ENCODE measurements at places on chromosomes 7 and 10. TPM values are rescaled to one million over a fixed set of nuclear protein-coding genes. Genes with fewer than 3 reads are reported as not detected.

DNA sequence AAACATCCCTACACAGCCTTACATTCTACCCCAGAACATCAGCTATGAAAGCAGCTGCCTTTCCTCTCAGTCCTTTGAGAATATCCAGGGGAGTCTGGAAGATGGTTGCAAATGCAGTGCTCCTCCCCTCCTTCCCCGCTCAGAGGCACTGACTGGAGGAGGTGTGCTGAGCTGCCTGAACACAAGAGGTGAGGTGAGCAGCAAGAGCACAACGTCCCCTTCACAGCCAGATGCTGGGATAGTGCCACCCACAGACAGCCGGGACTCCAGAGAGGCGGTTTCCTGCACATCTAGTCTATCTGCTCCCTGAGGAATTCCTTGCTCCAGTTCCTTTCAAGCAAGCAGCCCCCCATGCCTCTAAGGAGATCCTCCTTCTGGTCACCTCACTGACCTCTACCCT is 74.2 kb downstream of the EZH2 start:
- peak; percentile 44 for DNase-seq
- no peak overlapping the region for H3K27ac ChIP-seq
- no peak overlapping the region for H3K4me3 ChIP-seq
- 0 out of 2 replicates have a peak, but pooled peaks cover 5% of the 10 kb centered on the region for H3K4me1 ChIP-seq
- H3K36me3 ChIP-seq: peaks cover 23% of the 10 kb centered on the region
- no peaks in the 10 kb centered on the region for H3K27me3 ChIP-seq

- H3K36me3 ChIP-seq: no peaks in the 10 kb centered on the region
- H3K27ac ChIP-seq: no peak overlapping the region
- DNase-seq: no peak
Observed at GRCh38 chr10:119762805-119763798, 37.3 kb downstream of the INPP5F start.

DNA sequence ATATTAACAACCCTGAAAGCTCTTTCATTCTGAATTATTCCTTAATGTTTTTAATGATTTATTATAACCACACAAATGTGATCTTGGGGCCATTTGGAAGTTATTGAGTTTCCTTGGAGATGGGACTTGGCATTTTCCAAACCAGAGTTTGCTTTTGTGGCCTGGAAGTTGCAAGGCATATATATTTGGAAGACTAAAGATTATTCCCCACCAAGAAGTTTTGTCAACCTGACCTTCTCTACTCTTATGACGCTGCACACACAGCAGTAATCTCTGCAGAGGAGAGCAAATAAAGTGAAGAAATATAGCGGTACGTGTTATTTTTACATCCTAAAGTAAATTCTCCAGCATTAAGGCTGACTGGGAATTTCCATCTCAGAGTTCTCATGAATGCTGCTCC is 397.0 kb downstream of the LRMDA start:
- H3K4me3 ChIP-seq: no peak overlapping the region

Gene PTF1A
- not detected for total RNA-seq

DNA sequence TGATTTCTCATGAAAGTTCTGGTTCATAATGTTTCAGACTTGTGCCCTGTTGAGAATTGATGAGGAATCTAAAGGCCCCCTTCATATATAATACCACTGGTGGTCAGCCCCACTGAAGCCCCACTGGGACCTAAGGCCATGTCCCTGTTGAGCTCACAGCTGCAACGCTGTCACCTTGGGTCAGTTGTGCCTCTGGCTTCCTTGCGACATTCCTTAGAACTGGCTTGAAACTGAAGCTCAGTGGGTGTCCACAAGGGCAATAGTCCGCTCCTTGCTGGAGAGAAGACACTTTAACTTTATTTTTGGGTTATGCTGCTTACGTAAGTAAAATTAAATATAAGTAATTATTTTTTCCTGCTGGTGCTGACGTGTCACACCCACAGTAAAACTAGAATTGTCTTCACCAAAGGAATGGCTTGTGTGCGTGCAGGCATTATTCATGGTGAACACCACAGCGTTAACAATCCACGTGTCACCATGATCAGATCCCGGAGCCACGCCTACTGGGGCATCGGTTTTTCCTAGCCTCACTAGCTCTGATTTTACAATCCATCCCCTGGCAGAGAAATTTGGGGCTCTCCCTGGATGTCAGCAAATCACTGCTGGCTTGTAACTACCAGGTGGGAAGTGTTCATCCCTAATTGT is 66.5 kb downstream of the BICC1 start:
- H3K27ac ChIP-seq: no peak overlapping the region
- H3K27me3 ChIP-seq: no peaks in the 10 kb centered on the region
- peaks cover 5% of the 10 kb centered on the region for H3K4me1 ChIP-seq
- DNase-seq: peak; percentile 29

Gene STRIP2
- total RNA-seq: 7.4 TPM

DNA sequence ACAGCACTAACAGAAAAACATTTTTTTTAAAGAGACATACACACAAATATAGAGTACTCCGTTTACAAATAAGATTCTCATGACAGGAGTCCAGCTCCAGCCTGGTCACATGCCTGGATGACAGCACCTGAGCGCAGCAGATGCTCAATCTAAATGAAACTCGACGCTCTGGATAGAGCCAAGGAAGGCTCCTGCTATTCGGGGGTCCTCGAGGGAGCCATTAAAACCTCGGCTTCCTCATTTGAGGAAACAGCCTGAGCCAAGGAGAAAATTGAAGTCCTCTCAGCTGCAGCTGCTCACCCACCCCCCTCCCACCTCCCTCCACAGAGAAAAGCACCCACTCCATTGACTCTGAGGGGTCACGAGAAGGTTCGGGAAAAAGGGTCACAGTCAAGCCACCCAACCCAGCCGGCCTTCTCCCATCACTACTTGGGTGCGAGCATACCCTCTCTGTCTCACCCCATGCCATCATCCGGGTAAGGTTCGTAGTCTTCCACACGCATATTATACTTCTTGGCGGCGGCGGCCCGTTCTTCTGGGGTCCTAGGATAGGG is 673 bp downstream of the NDUFB8 start:
- H3K27me3 ChIP-seq: no peaks in the 10 kb centered on the region
- no peak overlapping the region for H3K27ac ChIP-seq
- peaks cover 11% of the 10 kb centered on the region for H3K4me1 ChIP-seq
- H3K4me3 ChIP-seq: peak overlapping the region; percentile 92
- peak; percentile 30 for DNase-seq
- peaks cover 10% of the 10 kb centered on the region for H3K36me3 ChIP-seq

- H3K4me3 ChIP-seq: peak overlapping the region; percentile 82
- peaks cover 34% of the 10 kb centered on the region for H3K4me1 ChIP-seq
- no peaks in the 10 kb centered on the region for H3K36me3 ChIP-seq
- H3K27ac ChIP-seq: no peak overlapping the region
- no peaks in the 10 kb centered on the region for H3K27me3 ChIP-seq
- peak; percentile 56 for DNase-seq
Observed at GRCh38 chr10:19819419-19820033, 3.3 kb downstream of the PLXDC2 start.

DNA sequence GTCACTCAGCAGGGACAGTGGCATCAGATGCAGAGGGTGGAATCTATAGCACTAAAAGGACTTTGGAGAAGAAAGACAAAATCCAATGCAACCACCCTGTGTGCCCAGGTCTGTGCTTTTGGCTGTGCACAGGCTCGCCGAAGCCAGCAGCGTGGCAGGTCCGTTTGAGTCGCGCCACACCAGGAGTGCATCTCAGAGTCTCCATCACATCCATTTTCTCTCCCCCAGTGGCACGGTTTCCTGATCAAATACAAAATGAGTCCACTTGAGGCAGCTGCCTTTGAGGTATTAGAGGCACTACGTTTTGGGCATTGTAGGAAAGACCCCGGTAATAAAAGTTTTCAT is 23.4 kb upstream of the PROSER2 start:
- H3K4me1 ChIP-seq: no peaks in the 10 kb centered on the region
- H3K27me3 ChIP-seq: no peaks in the 10 kb centered on the region
- no peak overlapping the region for H3K27ac ChIP-seq
- H3K4me3 ChIP-seq: no peak overlapping the region
- H3K36me3 ChIP-seq: no peaks in the 10 kb centered on the region

Gene CTNNA3
- 0.50 TPM for total RNA-seq

Gene POLR2J2
- total RNA-seq: 3.8 TPM

- H3K4me1 ChIP-seq: peaks cover 5% of the 10 kb centered on the region
- H3K36me3 ChIP-seq: no peaks in the 10 kb centered on the region
- H3K27ac ChIP-seq: no peak overlapping the region
- DNase-seq: no peak
- no peaks in the 10 kb centered on the region for H3K27me3 ChIP-seq
- no peak overlapping the region for H3K4me3 ChIP-seq
Observed at GRCh38 chr7:110130669-110131068, 960.3 kb upstream of the LRRN3 start.

- DNase-seq: no peak
- H3K4me1 ChIP-seq: peaks cover 32% of the 10 kb centered on the region
- peaks cover 26% of the 10 kb centered on the region for H3K27me3 ChIP-seq
Observed at GRCh38 chr7:80136261-80137055, 1.8 kb downstream of the GNAI1 start.

DNA sequence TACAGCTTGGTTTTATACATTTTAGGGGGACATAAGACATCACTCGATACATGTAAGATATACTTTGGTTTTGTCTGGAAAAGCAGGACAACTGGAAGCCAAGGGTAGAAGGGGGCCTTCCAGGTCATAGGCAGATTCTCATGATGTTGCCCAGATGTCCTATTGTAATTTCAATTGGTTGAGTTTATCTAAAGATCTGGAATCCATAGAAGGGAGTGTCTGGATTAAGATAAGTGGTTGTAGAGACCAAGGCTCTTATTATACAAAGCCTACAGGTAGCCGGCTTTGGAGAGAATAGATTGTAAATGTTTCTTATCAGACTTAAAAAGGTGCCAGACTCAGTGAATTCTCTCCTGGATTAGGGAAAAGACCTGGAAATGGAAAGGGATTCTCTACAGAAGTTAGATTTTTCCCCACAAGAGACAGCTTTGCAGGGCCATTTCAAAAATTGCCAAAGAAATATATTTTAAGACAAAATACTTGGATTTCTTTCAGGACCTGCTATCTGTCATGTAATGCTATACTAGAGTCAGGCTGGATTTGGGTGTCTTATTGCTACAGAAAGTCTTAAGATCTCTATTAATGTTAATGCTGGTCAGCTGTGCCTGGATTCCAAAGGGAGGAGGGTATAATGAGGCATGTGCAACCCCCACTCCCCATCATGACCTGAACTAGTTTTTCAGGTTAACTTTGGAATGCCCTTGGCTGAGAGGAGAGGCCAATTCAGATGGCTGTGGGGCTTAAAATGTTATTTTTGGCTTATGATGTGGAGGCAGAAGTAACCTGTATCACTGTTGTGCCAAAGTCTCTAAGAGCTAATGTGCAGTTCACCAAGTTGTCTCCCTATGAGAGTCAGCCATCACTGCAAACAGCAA is 511.1 kb upstream of the C7orf33 start:
- H3K36me3 ChIP-seq: no peaks in the 10 kb centered on the region
- DNase-seq: no peak
- H3K4me1 ChIP-seq: no peaks in the 10 kb centered on the region
- no peak overlapping the region for H3K4me3 ChIP-seq
- no peak overlapping the region for H3K27ac ChIP-seq
- no peaks in the 10 kb centered on the region for H3K27me3 ChIP-seq

DNA sequence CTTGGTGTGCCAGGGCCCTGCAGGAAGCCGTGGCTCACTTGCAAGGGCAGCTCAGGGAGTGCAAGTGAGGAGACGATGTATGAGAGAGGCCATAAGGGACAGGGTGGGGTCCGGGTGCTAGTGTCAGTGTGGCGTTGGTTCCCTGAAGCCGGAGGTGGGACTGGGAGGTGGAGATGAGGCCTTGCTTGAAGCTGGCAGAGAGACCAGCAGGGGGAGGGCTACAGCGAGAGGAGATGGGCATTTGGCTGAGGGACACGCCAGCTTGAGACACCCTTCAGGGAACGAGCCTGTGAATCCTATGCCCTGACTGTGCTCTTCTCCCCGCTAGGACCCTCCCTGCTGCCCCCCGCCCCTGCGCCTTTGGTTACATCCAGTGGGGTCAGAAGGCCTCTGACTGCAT is 529.1 kb downstream of the TCERG1L start:
- H3K36me3 ChIP-seq: no peaks in the 10 kb centered on the region
- no peaks in the 10 kb centered on the region for H3K4me1 ChIP-seq
- H3K27me3 ChIP-seq: no peaks in the 10 kb centered on the region
- peak; percentile 38 for DNase-seq
- no peak overlapping the region for H3K4me3 ChIP-seq

DNA sequence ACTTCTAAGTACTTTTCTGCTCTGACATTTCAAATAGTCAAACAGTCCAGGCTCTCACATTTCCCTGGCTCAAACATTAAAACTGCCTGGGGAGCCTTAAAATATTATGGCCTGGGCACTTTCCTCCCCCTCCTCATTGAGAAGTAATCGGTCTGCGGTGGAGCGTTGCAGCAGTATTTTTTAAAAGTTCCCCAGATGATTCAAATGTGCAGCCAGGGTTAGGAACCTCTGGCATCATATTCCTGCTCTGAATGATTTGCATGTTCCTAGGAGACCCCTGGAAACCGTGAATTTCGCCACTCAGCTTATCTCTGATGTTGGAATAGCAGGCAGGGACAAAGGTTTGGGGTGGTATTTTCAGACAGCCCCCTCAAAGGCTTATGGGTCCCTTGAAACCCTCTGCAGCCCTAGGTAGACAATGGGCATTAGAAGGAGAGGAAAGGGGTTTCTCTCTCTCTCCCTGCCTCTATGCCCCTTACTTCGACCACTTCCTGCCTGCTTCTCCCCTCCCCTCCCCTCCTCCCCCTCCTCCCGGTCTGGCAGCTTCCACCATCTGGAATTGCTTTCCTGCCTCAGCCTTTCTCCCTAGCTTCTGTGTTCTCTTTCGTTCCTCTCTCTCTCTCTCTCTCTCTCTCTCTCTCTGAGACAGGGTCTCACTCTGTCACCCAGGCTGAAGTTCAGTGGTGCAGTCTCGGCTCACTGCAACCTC is 622.2 kb downstream of the GALNT17 start:
- H3K4me3 ChIP-seq: no peak overlapping the region
- no peak for DNase-seq
- no peaks in the 10 kb centered on the region for H3K27me3 ChIP-seq
- no peak overlapping the region for H3K27ac ChIP-seq
- H3K4me1 ChIP-seq: peaks cover 4% of the 10 kb centered on the region

Gene GPR15LG
- not detected for total RNA-seq

DNA sequence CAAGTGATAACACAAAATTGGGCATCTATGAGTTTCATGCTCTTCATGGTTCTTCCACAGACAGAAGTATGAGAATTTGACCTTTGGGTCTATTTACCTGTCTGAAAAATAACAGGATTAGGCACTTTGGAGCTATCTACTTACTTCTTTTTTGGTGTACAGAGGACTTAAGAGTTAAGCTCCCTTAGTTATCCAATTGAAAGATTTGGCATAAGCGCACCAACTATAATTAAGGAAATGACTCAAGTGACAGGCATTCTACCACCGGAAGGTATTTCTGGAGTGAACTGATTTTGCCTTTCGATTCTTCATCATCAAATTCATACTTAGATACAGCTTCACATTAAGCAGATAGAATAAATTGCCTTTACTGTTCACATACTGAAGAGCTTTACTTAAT is 43.9 kb downstream of the IFIT5 start:
- H3K36me3 ChIP-seq: no peaks in the 10 kb centered on the region
- no peak overlapping the region for H3K27ac ChIP-seq
- no peaks in the 10 kb centered on the region for H3K27me3 ChIP-seq
- H3K4me1 ChIP-seq: no peaks in the 10 kb centered on the region

- no peaks in the 10 kb centered on the region for H3K36me3 ChIP-seq
- no peak overlapping the region for H3K27ac ChIP-seq
- peak overlapping the region; percentile 79 for H3K4me3 ChIP-seq
- DNase-seq: peak; percentile 59
- H3K4me1 ChIP-seq: peaks cover 8% of the 10 kb centered on the region
Observed at GRCh38 chr7:18086165-18087025, 58.7 kb upstream of the PRPS1L1 start.

GRCh38 chr10:84581976-84582375 is 253.6 kb downstream of the CCSER2 start:
- H3K4me3 ChIP-seq: no peak overlapping the region
- H3K4me1 ChIP-seq: peaks cover 4% of the 10 kb centered on the region
- no peak overlapping the region for H3K27ac ChIP-seq
- no peak for DNase-seq
- no peaks in the 10 kb centered on the region for H3K27me3 ChIP-seq
